Left forelimb (tissue), 1 donor: ENCODE measurements at places on chromosomes 3 and 15.

- no peak for DNase-seq
These were observed 23.6 kb downstream of the VGLL4 start for GRCh38 chr3:11619946-11620652.

DNA sequence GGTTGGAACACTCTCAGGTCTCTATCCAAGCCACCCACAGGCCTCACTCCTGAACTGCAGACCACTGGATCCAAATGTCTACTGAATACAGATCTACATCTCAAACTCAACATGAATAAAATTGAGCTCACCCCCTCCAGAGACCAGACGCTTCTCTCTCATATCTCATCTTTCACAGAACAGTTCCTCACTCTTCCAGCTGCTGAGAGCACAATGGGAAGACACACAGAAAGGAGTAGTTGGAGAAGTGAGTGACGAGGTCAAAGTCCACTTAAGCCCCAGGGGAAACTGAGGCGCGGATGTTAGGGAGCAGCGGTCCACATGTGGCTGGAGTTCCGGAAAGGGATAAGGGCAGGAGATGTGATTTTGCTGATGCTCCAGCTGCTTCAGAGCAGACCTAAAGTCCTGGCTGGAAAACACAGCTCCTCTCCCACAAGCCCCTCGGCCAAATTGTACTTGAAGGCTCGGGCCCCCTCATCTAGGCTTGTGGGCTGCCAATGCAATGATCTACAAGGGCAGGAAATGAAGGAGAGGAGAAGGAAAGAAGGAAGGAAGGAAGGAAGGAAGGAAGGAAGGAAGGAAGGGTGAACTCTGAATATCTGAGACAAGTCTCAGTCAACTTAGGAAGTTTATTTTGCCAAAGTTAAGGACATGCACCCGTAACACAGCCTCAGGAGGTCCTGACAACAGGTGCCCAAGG lies 211.2 kb upstream of the TLE3 start:
- no peak for DNase-seq

- DNase-seq, result no peak
These were observed 16.7 kb upstream of the CMTM7 start for GRCh38 chr3:32374788-32375595.

DNA sequence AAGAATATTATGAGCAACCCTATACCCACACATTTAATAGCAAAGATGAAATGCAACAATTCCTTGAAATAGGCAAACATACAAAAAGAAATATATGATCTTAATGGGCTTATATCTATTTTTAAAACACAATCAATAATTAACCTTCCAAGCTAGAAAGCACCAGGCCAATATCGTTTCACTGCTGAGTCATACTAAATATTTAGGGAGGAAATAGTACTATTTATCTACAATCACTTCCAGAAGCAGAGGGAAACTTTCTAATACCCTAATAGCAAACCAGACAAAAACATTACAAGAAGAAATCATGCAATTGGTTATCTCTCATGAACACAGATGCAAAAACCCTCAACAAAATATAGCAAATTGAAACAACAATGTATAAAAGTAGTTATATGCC lies 207.8 kb downstream of the MTHFS start:
- no peak for DNase-seq

GRCh38 chr3:12345584-12346494 lies 57.0 kb downstream of the PPARG start:
- no peak for DNase-seq

DNA sequence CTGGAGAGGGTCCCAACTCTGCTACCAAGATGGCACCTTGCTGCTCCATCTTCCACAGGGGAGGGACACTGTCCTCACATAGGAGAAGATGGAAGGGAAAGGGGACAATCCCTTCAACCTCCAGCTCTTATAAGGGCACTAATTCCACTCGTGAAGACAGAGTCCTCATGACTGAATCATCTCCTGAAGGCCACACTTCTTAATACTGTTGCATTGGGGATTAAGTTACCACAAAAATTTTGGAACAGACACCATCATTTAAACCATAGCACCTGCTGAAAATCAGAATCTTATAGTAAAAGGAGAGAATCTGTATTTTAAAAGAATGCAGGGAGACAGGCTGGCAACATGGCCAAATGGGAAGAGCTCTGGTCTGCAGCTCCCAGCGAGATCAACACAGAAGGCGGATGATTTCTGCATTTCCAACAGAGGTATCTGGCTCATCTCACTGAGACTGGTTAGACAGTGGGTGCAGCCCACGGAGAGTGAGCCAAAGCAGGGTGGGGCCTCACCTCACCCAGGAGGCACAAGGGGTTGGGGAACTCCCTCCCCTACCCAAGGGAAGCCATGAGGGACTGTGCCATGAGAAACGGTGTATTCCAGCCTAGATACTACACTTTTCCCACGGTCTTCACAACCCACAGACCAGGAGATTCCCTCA lies 69.4 kb upstream of the LIPC start:
- no peak for DNase-seq

DNA sequence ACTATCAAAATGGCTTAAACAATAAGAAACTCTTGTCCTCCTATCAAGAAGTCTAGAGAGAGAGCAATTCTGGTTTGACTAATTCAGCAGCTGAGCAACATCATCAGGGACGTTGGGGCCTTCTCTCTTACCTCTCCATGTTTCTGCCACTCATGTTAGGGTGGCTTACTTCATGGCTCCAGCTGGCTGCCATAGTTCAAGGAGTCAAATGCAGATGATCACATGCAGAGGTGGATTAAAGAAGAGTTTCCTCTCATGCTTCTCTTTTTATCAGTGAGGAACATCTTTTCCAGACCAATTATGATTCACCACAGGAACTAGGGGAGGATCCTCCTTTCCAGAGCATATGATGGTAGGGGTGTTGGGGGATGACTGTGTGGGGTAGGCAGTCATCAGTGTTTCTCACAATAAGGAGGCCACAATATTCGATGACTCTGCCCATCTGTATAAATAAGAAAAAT lies 45.5 kb downstream of the NEK11 start:
- no peak for DNase-seq

GRCh38 chr3:66885326-66886000 lies 112.6 kb upstream of the KBTBD8 start:
- DNase-seq, result no peak

GRCh38 chr3:4768521-4768920 lies 210.7 kb upstream of the BHLHE40 start:
- DNase-seq, result no peak

DNA sequence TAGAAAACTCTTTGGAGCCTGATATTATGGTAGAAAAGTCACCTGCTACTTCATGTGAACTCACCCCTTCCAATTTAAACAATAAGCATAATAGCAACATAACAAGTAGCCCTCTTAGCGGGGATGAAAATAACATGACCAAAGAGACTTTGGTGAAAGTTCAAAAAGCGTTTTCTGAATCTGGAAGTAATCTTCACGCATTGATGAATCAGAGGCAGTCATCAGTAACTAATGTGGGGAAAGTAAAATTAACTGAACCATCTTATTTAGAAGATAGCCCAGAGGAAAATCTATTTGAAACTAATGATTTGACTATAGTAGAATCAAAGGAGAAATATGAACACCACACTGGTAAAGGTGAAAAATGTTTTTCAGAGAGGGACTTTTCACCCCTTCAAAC lies 5.1 kb upstream of the SCG5 start:
- no peak for DNase-seq

DNA sequence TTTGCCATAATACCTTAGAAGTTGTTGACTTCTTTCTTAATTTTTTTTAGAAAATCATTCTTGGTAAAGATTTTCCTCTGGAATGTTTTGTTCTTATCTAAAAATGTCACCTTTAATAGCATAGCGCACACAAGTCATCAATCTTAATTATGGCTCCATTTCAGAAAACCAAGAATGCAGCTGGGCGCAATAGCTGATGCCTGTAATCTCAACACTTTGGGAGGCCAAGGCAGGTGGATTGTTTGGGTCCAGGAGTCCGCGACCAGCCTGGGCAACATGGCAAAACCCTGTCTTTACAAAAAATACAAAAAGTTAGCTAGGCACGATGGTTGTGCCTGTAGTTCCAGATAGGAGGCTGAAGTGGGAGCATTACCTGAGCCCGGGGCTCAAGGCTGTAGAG lies 125.6 kb upstream of the EOMES start:
- no peak for DNase-seq

GRCh38 chr3:14519406-14519805 lies 20.7 kb downstream of the GRIP2 start:
- DNase-seq, result no peak

DNA sequence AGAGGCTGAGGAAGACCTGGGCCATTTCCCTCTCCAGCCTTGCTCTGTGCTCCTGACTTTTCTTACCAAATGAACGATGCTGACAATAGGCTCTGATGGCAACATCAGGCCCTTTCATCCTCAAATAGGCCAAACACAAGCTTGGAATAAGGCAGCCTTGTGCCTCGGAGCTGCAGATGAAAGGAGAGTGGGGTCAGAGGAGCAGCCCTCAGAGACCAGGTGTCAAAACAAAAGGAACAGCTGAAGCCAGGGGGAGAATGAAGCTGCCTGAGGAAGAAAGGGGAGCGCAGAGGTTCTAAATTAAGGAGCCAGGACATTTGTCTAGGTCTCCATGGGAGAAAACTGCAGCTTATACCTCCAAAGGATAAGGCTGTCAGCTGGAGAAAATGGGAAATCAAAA lies 5.1 kb downstream of the BFSP2 start:
- DNase-seq, result no peak

DNA sequence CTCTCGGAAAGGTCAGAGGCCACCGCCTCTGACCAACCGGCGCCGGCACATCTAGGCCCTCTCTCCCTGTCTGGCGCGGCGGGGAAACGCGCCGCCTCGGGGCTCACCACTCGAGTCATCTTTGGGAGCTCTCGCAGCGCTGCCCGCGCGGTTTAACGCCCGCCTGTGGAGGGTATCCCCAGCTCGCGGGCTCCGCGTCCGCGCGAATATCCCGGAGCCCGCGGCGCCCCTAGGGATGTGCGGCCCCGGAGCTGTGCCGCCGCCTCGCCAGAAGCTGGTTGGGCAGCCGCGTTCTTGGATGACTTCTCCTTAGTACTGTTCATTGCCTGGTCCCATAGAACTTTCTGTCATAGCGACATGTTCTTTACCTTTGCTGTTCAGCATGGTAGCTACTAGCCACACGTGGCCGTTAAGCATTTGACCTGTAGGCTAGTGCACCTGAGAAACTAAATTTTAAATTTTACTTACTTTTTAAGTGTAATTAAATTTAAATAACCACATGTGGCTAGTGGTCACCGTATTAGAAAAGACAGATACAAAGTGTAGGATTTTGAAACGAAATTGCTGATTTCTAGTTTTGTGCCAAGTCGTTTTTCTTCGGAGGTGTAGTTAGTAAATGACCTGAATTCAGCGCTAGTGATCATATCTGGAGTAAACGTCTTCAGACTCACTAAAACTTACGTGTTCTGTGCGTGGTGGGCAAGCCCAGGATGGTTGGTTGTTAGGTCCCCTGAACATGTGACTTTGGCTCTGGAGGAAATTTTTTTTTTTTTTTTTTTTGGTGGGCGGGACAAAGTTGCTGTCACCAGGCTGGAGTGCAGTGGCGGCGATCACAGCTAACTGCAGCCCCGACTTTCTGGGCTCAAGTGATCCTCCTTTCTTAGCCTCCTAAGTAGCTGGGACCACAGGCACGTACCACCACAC lies 835 bp downstream of the ARIH2 start:
- DNase-seq, result no peak

- DNase-seq, result no peak
These were observed 106.3 kb upstream of the ANKRD28 start for GRCh38 chr3:15903759-15904720.

- DNase-seq, result no peak
These were observed 71.0 kb downstream of the ITGB5 start for GRCh38 chr3:124816206-124816605.

- DNase-seq, result no peak
These were observed 117.6 kb downstream of the FMN1 start for GRCh38 chr15:33076937-33077336.

DNA sequence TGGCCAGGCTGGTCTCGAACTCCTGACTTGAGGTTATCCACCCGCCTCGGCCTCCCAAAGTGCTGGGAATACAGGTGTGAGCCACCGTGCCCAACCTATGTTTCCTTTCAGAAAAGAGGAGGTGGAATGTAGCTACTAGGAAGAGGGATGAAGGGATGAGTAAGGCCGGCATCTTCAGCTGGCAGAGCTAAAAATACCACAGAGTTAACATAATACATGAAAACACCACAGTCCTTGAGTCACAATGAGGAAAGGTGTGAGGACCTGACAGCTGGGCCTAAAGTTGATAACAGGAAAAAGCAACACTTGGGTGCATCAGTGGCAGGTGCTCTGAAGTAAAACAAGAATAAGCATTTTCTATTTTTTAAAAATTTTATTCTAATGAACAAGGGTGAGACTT lies 392.2 kb downstream of the DIPK2A start:
- DNase-seq, result no peak

GRCh38 chr3:15310491-15311370 lies 21.7 kb downstream of the SH3BP5 start:
- no peak for DNase-seq

DNA sequence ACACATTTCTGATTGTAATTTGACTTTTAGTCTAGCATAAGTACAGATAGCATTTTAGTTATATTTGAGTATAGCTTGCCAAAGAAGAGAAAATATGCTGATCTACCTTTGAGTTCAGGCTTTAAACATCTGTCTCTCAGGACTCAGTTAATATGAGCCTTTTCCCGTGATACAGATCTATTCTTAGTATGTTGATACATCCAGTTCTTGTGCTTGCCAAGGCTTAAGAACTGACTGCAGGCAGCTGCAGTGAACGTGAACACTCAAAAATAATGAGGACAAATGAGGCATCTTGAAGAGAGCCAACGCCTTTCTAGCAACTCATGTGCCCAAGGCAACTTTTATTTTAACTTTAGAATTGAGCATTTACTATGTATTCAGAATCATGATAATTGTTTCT lies 325.5 kb downstream of the SI start:
- DNase-seq, result no peak

GRCh38 chr3:26714485-26714884 lies 91.9 kb downstream of the LRRC3B start:
- no peak for DNase-seq

- no peak for DNase-seq
These were observed 60.5 kb downstream of the SH3BP5 start for GRCh38 chr3:15271785-15272381.

GRCh38 chr15:90751300-90751825 lies 34.2 kb downstream of the BLM start:
- DNase-seq, result no peak

DNA sequence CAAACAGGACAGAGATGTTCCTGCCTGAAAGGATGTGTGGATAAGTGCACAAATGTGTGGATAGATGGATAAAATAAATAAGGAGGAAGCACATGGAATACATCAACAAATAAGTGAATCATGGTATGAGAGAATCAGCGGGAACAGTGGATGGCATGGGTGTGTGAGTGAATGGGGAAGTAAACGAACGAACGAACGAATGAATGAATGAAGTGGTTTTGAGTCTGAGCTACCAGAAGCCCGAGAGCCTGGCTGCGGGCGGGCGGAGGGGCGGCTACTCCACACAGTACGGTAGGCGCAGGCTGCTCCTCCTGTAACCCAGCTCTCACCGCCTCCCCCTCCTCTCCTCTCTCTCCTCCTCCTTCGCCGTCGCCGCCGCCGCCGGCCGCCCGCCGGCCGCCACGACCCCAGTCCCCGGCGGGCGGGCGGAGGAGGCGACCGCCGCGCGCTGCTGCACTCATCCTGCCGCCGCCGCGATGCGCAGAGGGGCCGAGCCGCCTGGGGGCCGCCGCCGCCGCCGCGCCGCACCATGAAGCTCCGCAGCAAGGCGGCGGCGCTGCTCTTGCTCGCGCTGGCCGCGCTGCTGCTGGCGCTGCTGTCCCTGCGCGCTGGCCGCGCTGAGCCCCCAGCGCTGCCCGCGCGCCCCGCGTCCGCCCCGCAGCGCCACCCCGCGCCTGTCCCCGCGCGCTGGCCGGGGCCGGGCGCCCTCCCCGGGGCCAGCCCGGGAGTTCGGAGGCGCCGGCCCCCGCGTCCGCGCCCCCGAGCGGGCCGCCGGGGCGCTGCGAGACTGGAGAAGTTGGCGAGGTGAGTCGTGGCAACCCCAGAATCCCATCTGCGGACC lies at the start of gene GXYLT2:
Gene GXYLT2, plus strand, starts transcription at position 342 of the 841 bp plus-strand sequence. Its CDS starts 188 bp downstream, at position 530.
- DNase-seq, result peak; percentile 84
